ENCODE measurements at places on chromosomes 16 and 17.

GRCh38 chr16:47584464-47585225, 123.5 kb downstream of the PHKB start:
- no peak for DNase-seq

DNA sequence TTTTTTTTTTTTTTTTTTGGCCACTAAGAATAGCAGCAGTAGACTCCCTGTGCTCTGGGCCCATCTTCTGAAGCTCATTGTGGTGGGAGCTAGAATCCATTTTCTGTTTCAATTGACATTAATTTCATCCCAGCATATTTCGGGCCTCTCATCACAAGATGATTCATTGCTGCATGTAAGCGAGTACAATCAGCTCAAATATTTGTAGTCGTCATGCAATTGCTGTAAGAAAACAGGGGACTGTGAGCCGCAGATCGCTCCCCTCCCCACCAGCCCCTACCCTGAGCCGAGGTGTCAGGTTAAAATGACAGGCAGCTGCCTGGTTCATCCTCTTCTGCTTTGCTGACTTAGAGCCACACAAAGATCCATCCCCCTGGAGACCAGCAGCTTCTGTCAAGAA, 358.8 kb upstream of the CDH5 start:
- DNase-seq: no peak

- DNase-seq: no peak
Measured at GRCh38 chr16:17590711-17591654, 120.2 kb upstream of the XYLT1 start.

GRCh38 chr16:9297437-9298113, 206.1 kb downstream of the HAPSTR1 start:
- DNase-seq: no peak

DNA sequence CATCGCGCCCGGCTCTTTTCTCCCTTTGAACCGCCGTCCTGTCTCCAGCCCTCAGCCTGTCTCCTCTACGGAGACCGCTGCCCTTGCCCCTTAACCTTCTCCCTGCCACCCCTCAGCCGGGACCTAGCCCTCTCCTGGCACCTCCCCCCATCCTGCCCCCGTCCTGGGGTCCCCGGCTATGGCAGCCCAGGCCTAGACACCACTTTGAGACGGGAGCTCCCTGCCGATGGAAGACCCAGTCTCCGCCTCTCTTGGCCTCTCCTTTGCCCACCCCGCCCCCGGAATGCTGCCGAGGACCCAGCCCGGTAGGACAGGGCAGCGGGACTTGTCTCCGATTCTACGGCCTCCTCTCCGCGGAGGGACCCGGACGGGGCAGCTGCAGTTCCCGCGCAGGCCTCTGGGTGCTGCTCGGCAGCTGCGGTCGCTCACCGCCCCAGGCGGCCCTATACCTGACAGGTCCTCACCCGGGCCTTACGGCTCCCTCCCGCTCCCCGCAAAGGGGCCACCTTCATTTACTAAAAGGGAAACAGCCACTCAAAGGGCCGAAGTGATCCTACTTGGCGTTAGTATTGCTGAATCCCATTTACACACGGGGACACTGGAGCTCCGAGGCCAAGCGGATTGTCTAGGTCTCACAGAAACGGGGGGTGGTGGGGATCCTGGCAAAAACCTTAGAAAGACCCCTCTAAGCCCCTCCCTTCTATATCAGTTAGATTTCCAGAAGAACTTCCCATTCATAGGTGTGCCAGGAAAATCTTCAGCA, 32.6 kb upstream of the TAC4 start:
- peak; percentile 77 for DNase-seq
